ENCODE measurements at places on chromosomes 3 and 15.

DNA sequence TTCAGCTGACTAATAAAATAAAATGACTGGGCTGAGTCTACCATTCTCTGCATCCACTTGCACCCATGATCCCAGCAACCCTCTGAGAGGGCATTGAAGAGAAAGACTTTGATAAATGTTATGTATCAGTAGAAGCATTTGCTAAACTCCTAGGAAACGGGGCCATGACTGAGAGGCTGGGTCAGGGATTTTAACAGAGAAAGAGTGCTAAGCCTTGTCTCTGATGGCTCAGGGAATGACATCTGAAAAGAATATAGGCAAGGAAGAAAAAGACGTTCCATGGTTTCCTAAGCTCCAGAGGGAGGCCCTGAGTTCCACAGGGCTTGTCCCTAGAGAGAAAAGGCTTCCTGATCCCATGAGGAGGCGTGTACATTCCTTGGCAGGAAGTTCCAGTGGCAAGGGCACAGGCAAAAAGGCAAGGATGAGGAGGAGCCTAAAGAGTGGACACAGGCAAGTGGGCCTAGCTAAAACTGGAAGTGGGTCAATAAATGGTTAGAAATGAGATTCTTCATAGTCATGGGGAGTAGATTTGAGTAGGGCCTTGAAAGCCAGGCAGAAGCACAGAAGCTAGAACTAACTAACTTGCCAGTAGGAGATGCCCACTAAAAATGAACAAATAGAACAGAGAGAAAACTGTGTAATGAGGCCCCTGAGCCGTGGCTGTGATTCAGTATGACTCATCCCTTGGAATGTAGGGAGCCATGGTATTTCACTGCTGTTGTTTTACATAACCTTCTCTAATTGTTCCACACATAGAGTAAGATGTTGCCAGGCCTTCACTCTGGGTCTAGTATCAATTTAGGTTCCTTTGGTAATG is 44.9 kb upstream of the MANF start:
- no peak for DNase-seq

DNA sequence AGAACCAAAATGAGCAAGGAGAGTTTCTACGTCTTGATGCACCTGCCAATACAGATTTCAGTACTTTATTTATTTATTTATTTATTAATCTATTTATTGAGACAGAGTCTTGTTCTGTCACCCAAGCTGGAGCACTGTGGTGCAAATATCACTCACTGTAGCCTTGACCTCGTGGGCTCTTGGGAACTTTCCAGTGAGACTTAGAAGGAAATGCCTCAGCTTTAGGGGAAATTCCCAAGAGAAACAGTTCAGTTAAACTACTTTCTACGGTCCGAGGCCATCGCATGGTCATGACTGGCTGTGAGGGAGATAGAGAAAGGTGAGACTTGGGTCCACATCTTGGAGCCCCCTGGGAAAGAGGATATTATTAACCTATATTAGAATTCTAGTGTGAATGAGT is 47.0 kb upstream of the HERC1 start:
- DNase-seq = no peak

DNA sequence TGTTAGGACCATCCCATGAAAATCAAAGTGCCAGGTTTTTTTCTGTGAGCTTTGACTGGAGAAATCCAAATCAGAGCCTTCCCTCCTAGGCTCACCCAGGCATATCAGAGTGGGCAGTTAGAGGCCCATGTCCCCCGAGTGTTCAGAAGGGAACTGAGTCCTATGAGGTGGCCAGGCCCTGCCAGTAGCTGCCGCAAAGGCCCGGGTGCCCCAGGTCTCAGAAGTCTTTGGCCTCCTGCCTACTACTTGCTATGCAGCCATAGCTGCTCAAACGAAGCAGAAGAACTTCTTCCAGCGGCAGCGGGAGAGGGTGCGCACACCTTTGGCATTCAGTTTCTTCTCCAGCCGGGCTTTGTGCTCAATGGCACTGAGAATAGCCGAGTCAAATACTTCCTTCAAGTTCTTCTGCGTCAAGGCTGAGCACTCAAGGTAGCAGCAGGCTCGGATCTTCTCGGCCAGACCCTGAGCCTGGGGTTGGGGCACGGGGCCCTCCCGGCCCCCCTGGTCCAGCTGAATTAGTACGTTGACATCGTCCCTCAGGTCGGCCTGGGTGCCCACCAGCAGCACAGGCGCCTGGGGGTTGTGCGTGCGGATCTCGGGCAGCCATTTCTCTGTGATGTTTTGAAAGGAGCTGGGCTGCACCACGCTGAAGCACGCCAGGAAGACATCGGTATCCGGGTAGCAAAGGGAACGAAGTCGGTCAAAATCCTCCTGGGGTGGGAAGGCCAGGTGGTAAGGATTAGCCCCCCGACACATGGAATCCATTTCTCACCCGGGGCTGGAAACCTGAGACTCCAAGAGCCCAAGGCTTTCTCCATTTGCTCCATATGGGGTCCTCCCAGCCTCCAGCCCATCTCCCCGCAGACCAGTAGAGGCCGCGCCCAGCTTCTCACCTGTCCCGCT is 992 bp downstream of the RHOV start:
- DNase-seq = no peak

DNA sequence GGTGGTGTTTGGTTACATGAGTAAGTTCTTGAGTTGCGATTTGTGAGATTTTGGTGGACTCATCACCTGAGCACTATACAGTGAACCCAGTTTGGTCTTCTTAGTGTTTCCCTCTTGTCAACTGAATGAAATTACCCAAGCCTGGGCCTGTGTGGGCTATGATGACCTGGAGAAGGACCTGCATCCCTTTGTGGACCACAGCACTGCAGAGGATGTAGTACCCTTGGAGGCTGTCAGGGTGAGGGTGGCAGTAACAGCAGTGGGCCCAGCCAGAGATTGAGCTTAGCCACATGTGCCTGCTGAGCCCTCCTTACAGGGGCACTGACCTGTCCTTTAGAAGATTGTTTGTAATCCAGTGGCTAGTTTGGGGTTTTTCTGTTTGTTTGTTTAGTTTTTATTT is 250.1 kb upstream of the TRIM42 start:
- DNase-seq = no peak

- DNase-seq = no peak
Observed at GRCh38 chr3:130865489-130865888, 28.4 kb upstream of the ATP2C1 start.

- DNase-seq = no peak
Observed at GRCh38 chr3:177470197-177470941, 273.1 kb upstream of the TBL1XR1 start.

GRCh38 chr3:11909726-11910125 is 63.0 kb upstream of the TAMM41 start:
- DNase-seq = no peak
